ENCODE measurements at places on chromosomes 3 and 15.
A peak's percentile ranks its signal among the peaks of the same experiment; 100 is the strongest.

DNA sequence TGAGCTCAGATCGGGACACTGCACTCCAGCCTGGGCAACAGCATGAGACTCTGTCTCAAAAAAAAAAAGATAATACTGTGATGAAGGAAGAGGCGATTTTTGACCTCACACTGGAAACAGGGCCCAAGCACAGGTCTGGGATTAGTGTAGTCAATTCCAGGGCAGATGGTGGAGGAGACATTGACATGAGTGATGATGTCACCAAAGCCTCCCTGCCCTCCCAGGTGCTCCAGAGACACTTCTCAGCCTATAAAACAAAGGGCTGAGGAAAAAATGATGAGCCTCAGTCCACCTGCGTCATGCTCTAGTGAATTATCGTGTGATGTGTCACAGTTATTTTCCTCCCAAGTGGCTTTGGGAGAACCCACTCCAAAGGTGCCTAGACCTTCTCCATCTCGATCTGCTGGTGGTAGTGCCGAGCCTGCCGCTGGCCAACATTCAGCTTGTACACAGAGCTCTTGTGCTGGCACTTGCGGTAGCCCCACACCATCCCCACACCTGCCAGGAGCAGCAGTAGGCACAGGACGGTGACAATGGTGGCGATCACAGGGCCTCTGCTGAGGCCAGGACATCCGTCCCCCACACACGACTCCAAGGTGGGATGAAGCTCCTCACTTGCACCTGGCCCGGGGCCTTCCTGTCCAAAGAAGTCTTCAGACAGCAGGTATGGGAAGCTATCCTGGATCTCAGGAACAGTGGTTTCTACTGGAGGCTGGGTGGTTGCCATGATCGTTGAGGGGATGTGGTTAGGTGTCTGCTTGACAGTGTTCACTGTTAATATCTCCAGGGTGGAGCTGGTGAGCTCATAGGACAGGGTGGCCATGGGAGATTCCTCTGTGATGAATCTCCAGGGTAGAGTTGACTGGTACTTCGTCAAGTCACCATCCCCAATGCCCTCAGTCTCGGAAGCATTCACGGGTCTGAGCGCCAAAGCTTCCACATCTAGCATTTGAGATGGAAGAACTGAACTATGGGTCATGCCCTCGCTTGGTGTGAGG is 38.8 kb downstream of the CRTAP start:
- no peak for DNase-seq

DNA sequence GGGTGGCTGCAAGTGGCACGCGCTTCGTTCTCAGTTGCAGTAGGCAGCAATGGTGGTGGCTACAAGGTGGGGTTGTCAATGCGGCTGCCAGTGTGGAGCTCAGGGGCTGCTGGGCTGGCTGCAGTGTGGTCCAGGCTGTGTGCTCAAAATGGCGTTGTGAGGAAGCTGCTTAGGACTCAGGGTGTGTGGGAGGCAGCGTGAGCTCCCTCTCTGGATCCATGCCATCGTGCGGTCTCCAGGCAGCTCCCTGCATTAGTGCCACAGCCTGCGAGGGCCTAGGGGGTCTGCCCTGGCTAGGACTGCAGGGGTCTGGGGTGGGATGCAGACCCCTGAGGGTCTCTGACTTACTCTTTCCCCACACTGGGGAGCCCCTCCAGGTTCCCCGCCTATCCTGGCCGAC is 397.2 kb downstream of the OCA2 start:
- no peak for DNase-seq

GRCh38 chr3:153599685-153600084 is 437.7 kb downstream of the RAP2B start:
- no peak for DNase-seq

DNA sequence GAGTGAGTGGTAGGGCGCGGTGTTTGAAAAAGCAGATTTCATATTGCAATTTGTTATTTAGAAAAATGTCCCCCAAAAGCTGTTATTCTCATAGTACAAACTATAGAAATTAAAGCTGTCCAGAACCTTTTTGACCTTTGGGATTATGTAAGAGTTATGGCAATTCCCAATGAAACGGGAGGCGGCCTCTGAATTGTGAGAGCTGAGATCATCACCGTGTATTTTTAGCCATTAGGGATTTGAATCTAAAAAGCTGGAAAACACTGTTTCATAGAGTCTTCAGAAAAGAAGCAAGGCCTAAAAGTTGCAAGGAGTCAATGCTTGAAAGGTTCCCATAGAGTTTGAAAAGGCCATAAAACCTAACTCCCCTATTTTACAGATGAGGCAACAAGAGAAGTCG is 38.6 kb upstream of the SLC25A26 start:
- DNase-seq: no peak

DNA sequence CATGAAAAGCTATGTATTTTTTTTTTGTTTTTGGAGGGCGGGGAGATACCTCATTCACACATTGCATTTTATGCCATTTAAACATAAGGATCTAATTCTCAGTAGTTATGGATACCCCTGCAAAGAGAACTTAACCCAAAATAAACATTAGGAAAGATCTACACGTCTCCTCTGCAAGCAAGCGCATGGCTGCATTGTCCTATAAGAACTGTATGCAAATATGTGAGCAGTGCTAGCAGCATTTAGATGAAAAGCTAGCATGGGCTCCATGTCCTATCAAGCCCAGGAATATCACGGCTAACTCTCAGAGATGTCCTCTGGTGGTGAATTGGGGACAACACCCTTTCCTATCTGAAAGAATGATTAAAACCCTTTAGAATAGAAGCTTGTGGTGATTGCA is 292.8 kb downstream of the MEX3B start:
- no peak for DNase-seq

DNA sequence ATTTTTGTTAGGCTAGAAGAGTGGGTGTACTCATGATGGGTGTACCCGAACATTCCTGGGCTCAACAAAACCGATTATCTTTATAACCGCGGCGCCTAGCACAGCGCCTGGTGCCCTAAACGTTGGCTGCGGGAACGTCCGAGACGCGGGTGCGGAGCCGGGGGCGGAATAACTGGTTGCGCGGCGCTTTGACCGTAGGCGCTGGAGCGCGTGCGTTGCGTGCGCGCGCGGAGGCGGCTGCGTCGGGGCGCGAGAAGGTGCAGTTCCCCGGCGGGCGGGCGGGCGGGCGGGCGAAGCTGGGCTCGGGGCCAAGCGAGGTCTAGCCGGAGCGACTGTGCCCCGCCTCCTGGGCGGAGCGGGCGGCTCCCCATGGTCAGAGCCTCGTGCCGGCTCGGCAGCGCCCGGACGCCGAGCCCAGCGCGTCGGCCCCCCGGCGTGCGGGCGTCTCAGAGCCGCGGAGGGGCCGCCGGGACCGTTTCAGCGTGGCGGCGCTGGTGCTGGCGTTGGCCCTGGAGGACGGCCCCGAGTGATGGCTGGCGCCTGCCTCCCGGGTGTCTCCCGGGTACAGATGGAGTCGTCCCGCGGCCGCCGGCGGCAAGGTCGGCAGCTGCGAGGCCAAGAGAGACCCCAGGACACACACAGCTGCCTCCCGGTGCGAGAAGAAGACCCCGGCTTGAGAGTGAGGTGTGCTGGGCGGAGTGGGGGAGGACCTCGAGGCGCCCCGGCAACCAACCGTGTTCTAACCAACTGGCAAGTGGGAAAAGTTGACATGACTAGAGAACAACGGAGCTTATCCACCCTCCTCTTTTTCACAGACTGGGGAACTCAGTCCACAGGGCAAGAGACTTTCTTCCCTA is at the start of gene PLAAT1:
PLAAT1 (plus strand) TSS at position 373 of the 857 bp plus-strand sequence. CDS start 14,429 bp downstream, outside the sequence.
- DNase-seq: peak; percentile 29

DNA sequence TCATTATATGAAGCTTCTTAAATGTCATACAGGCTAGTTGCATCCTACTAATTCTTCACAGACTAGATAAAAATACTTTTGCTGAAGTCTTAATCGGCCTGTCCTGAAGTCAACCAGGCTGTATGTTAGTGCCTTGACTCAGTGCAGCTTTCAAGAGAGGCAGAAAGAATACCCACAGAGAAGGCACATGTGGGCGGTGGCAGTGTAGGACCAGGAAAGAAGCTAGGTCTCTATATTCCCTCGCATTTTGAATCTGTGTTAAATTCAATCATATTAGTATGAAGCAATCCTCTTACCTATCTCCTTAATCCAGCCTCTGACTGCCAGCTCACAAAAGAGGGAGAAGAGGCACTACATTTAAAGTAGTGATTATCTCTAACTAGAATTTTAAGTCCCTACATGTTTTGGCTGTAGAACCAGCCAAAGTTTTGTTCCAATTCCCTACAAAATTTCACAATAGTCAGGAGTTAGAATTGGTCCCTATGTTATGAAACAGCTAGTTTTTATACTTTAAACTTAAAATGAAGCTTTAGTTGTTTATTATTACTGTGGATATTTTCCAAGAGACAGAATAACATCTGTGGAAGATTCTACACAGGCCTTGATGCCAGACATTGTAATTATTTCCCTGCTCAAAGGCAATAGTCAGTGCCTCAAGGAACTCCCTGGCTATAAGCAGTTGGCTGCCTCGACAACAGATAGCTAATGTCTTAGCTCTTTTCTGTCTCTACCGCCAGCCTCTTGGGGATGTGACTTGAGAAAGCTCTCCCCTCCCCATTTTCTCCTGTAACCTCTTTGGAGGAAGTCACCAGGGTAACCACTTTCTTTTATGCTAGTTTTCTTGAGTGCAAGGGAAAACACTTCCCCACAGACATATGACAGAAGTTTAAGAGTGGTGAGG is 31.9 kb downstream of the CRTC3 start:
- no peak for DNase-seq

GRCh38 chr3:3172627-3173026 is 6.9 kb downstream of the CRBN start:
- DNase-seq: no peak

DNA sequence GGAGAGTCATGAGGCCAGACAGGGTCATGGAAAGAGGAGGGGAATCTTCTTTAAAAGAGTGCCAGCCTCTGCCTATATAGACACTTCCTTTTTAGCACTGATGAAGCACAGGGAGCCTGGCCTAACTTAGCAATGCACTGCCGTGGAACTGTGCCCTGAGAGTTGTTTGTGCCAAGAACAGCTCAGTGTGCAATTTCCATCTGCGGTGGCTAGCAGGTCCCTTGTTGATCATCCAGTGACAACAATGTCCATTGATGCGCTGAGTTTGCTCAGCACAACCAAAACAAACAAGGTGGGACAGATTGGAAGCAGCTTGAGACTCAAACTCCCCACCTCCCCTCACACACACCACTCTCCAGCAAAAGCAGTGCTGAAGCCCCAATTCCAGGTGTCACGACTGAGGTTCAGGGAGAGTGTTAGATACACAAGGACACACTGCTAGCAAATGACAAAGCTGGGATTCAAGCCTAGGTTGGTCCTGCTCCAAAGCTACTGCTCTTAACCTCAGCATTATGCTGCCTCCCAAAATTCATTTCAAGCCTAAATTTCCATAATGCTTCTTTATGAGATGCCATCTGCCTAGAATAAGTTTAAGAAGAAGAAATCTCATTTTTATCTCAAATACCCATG is 316.6 kb upstream of the UBE2E2 start:
- DNase-seq: no peak

DNA sequence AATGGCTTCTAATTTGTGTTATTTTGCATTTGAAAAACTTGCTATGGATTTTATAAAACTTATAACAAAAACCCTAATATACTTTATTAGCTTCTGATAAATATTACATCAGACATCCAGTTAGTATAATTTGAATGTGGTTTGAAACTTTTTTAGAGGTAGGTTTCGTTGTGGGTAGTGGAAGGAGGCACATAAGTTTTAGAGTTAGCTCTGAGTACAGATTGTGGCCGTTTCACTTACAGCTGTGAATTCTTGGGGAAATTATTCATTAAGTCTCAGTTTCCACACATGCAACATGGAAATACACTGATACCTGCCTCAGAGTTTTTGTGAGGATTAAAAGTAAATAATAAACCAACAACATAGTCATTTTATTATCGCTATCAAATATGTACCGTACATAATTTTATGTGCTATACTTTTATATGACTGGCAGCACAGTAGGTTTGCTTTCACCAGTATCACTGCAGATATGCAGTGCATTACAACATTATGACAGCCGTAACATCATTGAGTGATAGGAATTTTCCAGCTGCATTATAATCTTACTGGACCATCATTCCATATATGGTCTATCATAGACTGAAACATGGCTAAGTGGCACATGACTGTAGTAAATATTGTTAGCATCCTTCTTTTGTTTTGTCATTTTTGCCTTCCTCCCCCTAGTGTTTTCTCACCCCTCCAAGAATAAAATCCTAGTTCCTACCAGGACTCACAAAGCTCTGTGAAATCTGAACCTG is 175.6 kb downstream of the AKAP13 start:
- no peak for DNase-seq

GRCh38 chr15:65837301-65838294 is 31.7 kb upstream of the RAB11A start:
- DNase-seq: no peak

- DNase-seq: no peak
Measured at GRCh38 chr3:187737006-187737367, 8.3 kb downstream of the BCL6 start.

- no peak for DNase-seq
Measured at GRCh38 chr3:135014566-135014965, 219.5 kb downstream of the EPHB1 start.

DNA sequence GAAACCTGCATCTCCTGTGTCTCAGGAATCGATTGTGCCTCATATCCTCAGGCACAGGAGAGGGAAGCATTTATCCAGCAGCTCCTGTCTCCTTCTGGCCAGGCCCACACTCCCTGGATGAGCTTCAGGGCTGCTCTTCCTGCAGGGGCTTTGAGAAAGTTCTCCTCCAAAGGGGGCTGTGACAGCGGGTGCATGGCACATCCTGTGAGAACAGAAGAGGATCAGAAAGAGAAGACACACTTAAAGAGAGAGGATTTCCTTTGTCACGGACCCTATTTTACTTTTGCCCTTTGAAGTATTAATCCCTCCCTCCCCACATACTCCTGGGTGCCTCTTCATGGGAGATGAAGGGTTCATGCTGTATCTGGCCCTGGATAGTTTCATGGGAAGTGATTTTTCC is 46.0 kb downstream of the MFSD1 start:
- no peak for DNase-seq

DNA sequence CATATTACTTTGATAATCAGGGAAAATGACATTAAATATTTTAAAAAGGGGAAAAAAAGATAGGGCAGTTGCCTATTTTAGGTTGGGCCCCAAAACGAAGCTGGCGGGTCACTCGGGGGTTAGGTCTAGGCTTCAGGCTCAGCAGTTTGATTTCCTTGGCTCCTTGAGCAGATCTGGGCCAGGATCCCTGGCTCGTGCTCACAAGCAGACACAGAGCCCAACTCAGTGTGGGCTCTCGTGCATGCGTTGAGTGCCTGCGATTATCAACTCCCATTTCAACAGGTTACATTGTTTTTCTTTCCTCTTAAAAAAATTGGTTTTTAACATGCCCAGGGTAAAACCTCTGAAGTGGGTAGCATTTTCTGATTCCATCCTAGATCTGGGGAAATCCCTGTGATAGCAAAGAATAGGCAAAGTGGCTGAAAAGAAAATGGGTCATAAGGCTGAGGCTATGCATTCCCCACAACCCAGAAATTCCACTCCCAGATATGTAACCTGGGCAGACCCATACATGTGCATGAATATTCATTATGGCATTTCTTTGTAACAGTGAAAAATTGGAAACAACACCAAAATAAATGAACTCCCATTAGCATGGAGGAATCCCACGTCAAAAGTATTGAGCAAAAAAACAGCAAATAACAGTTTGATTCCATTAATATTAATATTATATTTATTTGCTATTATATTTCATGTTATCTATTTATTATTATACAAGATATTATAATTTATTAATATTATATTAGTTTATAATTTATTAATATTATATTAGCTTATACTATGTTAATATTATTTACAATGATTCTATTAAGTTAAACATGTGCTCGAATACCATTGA is 27.8 kb downstream of the FAM43A start:
- no peak for DNase-seq
